ENCODE measurements at places on chromosomes 6 and 20.

DNA sequence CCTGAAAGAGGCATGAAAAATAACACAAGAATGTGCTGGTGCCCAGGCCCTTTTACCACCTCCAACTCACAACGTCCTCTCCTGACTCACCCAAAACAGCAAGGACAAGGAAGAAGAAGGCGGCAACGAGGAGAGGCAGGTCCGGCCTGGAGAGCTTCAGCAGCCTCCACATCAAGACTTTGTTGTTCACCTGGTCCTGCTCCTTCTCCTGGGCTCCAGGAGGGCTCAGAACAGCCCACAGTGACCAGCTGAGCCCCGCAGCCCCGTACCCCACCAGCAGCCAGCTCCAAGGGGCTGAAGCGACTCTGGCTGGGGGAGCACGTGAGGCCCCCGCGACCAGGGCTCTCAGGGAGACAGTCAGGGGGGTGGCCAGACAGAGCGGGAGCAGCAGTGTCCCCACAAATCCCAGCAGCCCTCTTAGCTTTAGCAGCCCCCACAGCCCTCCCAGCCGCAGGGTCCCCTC, 857 bp downstream of the TAP2 start:
- DNase-seq = peak; percentile 59

DNA sequence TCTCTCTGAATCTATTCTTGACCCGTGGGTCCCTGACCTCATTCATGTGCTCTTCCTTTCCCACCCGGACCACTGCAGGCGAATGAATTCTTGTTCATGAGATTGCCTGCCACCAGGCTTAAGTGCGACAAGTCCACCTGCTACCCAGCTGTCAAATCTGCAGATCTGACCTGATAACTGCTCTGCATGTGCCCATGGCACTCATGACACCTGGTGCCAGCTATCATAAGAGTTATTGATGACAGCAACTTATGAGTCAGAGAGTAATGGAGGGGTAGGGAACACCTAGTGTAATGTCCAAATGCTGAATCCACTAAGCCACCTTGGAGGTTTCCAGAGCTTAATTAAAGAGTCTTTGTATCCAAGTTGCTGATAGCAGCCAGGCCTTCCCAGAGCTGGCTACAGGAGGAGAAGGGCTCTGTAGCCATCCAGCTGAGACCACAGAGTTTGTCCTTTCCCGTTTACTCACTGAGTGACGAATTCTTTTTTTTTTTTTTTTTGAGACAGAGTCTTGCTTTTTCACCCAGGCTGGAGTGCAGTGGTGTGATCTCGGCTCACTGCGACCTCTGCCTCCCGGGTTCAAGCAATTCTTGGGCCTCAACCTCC, 17.4 kb downstream of the SHLD1 start:
- DNase-seq = no peak

DNA sequence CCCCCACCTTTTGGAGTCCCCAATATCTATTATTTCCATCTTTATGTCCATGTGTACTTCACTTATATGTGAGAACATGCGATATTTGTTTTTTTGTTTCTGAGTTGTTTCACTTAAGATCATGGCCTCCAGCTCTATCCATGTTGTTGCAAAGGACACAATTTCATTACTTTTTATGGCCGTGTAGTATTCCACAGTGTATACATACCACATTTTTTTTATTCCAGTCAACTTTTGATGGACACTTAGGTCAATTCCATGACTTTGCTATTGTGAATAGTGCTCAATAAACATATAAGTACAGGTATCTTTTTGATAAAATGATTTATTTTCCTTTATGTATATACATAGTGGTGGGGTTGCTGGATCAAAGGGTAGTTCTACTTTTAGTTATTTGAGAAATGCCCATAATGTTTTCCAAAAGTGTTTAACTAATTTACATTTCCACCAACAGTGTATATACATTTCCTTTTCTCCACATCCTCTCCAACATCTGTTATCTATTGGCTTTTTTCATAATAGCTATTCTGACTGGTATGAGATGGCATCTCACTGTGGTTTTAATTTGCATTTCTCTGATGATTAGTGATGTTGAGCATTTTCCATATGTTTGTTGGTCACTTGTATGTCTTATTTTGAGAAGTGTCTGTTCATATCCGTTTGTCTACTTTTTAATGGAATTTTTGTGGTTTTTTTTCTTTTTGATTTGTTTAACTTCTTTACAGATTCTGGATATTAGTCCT, 34.0 kb upstream of the COL10A1 start:
- no peak for DNase-seq

DNA sequence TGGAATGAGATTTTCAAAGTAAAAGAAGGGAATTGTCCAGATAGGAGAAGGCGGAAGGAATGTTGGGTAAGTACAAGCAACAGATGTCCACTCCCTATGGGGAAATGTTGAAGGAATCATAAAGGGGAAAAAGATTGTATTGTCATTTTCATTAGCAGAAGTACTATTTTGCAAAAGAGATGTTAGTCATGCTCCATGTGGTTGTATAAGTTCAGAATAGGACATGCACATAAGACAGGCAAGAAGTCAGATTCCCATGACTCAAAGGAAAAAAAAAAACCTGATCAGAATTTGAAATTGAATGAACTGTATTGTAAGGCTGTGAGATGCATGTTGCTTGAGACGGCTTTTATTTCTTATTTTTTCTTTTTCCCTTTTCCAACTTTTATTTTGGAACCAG, 36.8 kb downstream of the GRM1 start:
- no peak for DNase-seq

DNA sequence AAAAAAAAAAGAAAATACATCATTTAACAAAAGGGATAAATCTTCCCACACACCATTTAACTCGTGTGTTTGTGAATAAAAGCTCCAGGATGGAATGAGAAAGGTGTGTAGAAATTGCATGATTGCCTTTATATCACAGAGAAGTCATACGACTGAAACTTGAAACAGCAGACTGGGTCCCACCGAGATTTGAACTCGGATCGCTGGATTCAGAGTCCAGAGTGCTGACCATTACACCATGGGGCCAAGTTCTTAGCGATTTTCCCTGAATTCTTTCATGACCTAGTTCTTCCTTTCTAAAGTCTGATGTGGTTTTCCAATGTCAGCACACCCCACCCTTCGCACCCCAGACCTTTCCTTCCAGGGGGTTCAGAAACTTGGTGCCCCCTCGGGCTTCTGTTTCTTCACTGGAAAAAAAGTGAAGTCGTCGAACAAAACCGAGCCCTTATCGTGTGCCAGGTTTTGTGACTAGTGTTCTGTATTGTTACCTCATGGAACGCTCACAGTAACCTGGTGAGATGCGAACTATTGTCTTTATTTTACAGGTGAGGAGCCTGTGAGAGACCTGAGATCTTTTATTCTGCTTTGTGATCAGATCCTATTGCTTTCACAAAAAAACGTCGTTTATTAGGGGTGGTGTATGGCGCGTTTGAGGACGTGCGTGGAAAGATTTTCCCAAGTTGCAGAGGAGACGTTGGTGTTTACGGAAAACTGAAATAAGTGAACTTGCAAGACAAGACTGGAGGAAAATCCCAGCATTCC, 120.8 kb downstream of the OR2B2 start:
- peak; percentile 37 for DNase-seq

Data from pancreas (tissue), 10 donors.